ENCODE measurements at places on chromosomes 7 and 10.

DNA sequence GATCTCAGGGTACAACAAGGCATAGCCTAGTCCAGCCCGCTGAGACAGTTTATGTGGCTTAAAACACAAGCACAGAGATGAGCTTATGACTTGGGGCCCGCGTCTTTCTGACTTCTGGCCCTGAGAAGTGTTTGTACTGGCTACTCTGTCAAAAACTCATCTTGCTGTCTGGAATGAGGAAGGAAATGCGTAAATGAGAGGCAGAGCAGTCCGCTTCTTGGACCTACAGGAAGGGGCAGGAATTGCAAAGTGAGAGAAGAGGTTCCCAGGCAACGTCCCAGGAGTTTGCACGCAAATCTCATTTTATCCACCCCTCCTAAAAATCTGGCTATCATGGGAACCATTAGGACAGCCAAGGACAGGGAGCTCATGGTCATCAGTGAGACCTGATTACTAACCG is 5.5 kb downstream of the ANXA11 start:
- no peak for DNase-seq

DNA sequence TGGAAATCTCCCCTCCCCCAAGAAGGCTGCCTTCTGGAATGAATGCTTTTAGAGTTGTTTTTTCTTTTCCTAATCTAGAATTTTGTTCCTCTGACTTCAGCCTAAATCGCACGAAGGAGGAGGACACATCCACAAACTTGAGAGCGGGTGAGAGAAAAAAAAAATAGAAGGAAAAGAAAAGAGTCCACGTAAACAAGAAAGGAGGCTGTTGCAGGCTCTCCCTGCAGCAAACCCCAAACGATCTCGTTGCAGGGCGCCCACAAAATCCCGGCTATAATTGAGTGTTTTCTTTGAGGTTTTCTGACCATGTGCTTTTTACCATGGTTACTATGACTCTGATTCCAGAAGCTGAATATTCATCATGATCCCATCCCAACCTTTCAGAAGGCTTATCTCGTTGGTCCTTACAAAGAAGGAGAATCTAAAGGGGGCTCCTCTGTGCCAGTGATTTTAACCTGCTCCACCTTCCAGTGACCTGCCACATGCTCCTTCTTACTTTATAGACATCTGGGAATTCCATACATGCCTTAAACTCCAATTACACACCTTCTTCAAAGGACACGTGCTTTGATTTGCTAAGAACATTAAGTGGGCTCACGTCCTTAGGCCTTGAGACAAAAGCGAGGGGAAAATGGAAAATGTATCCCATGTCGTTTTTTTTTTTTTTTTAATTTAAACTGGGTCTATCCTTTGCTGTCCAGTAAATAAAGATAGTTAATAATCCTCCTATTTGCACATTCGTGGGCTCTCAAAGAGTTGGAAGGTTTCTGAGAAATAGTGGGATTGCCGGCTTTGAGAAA is 5.8 kb downstream of the TWIST1 start:
- no peak for DNase-seq

DNA sequence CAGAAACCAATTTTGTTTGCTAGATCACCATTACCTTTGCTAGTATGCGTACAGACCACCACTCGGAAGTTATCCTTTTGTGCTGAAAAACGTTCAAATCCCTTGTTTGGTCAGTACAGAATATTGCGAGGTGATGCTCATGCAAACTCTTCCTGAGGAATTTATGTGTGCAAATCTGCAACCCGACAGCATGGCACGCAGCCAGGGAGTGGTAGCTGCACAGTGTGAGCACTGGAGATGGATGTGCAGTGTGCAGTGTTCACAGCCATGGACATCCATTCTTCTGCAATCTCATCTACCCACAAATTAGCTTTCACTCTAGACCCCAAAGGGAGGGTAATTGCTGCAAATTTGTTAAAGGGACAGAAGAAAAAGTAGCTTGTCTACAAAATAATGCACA is 72.2 kb downstream of the CACUL1 start:
- no peak for DNase-seq

- no peak for DNase-seq
These were observed 187.4 kb upstream of the PDE1C start for GRCh38 chr7:32257621-32258020.

GRCh38 chr7:128353610-128354009 is 7.9 kb downstream of the PRRT4 start:
- DNase-seq: no peak

GRCh38 chr10:109633846-109634245 is 289.5 kb downstream of the XPNPEP1 start:
- DNase-seq: no peak

Measured in CD4-positive, alpha-beta T cell treated with Interleukin-6 at 100 ng/mL for 8 hours (primary cell).